ENCODE measurements at places on chromosomes 3 and 15.

DNA sequence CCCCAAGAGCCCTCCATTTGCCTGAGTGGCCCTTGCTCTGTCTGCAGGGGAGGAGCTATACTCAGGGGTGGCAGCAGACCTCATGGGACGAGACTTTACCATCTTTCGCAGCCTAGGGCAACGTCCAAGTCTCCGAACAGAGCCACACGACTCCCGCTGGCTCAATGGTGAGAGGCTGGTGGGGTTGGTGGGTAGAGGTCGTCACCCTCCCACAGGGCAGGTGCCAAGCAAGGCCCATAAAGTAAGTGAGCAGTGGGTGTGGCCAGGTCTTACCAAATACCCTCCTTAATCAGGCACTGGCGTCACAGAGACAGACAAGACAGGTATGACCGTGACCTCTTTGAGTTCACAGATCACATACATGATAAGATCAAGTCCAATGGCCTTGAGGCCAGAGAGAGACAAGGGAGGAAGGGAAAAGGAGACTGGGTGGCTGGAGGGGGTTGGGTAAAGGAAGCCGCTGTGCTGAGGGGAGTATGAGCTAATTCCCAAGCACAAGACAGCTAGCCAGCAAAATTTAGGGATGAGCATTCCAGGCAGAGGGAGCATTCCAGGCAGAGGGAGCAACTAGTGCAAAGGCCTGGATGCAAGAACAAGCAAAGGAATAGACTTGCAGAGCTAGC is 2.5 kb downstream of the SEMA3B start:
- DNase-seq: no peak

GRCh38 chr3:72565593-72565992 is 282.7 kb downstream of the SHQ1 start:
- DNase-seq: no peak

DNA sequence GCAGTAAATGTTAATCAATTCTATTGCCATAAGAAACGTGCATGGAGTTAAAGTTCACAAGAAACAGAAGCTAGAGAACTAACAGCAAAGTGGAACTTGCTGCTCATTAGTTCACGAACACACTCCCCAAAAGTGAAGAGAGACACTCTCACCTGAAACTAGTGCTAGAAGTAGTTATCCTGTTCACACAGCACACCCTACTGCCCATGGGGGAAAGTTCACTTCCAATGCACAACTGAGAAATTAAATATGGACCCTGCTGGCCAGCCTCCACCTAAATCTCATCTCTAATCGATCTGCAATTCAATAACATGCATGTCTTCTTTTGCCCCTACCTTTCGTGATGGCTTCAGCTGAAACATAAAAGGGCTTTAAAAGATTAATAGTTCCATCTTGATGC is 39.4 kb upstream of the FRMD4B start:
- DNase-seq: no peak

GRCh38 chr3:151219056-151219455 is 16.0 kb upstream of the GPR171 start:
- DNase-seq: no peak

DNA sequence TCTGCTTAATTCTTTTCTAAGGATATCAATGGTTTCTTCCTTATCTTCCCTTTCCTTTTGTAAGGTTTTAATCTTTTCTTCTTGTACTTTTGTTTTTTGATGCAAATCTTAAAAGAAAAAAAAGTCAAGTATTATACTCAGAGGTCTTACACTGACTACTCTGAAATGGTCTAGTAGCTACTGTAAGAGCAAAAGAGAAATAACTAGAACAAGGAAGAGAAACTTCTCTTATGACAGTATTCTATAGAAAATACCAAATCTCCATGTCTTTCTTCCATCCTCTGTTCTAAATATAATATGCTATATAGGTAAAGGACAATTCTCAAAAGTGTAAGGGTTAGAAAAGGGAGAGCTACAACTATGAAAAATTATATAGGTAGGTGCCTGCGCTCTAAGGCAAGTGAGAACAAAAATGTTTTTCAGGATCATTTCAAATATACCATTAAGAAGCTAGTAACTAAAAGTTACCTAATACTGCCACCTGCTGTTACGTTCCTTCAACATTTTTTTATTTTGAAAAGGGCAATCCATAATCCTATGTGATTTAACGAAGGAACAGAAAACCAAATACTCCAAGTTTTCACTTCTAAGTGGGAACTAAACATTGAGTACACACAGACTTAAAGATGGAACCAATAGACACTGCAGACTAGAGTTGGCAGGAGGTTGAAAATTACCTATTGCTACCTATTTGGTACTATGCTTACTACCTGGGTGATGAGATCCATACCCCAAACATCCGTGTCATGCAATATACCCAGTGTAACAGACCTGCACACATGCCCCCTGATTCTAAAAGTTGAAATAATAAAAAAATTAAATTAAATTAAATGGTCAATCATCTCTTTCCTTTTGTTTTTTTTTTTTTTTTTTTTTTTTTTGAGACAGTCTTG is 36.7 kb downstream of the CIP2A start:
- DNase-seq: peak; percentile 15
